ENCODE measurements at places on chromosomes 7 and 10.

- DNase-seq, result no peak
Observed at GRCh38 chr10:132476146-132477065, 61.2 kb upstream of the INPP5A start.

DNA sequence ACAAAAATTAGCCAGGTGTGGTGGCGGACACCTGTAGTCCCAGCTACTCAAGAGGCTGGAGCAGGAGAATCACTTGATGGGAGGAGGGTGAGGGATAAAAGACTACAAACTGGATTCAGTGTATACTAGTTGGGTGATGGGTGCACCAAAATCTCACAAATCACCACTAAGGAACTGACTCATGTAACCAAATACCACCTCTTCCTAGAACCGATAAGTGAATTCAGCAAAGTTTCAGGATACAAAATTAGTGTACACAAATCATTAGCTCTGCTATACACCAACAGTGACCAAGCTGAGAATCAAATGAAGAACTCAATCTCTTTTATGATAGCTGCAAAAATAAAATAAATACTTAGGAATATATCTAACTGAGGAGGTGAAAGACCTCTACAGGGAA, 23.0 kb upstream of the DMBT1 start:
- no peak for DNase-seq

DNA sequence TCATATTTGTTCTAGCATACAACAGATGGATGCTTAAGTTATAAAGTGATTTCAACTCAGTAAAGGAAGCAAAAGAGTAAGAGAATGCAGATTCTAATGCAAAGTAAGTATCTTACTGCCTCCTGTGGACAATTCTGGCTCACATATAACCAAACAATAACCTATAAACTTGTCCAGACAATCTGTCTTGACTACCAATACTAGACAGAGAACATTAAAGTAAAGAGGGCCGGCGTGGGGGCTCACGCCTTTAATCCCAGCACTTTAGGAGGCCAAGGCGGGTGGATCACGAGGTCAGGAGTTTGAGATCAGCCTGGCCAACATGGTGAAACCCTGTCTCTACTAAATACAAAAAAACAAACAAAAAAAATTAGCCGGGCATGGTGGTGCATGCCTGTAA, 329.3 kb downstream of the CACNA2D1 start:
- DNase-seq, result no peak

GRCh38 chr10:123726836-123727235, 60.7 kb downstream of the GPR26 start:
- DNase-seq, result no peak

DNA sequence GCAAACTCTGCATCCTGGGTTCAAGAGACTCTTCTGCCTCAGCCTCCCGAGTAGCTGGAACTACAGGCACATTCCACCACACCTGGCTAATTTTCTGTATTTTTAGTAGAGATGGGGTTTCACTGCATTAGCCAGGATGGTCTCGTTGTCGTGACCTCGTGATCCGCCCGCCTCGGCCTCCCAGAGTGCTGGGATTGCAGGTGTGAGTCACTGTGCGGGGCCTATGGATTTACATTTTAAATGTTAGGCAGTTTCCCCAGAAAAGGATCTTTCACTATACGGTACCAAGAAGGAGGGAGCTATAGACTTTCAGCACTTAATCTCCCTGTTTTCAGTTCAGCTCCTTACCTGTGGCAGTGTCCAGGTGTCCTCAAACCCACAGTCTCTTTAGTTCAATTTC, 50.8 kb downstream of the SIRT1 start:
- no peak for DNase-seq

DNA sequence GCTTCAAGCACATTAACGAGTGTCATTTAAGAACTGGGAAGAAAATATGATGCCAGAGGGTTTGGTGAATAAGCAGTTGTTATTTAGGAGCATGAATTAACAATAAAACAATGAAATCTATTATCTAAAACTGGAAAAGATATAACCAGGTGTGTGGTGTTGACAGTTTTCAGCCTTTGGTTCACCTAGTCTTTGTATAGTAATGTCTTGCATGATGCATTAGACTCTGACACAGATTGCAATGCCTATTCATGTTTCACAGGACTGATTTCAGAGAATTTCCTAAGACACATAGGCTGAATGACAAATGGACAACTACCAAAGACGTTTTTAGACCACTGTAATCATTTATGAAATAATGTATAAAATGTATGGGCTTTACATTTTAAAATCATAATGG, 135.1 kb upstream of the CAV2 start:
- DNase-seq, result no peak

DNA sequence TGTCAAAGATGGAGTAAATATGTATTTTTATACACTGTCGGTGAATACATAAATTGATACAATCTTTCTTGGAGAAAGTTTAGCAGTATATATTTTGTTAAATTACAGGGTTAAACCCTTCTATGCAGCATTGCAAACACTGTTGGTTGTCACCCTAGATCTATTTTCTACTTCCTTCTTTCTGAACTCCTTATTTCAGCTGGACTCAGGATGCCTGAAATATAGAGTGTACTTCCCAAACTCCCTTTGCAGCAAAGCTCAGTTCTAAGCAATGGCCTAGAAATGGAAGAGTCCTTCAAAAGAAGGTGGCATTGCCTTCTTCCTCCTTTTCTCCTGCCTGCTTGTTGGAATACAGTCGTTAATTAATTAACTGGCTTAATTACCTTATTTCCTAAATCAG, 20.6 kb downstream of the CUBN start:
- peak; percentile 35 for DNase-seq

- peak; percentile 16 for DNase-seq
Observed at GRCh38 chr7:142964502-142965246, 2.5 kb upstream of the KEL start.

- DNase-seq, result no peak
Observed at GRCh38 chr7:111172564-111173257, 81.8 kb downstream of the LRRN3 start.

- DNase-seq, result no peak
Observed at GRCh38 chr7:93629291-93629801, 54.8 kb upstream of the CALCR start.

GRCh38 chr7:64959072-64959747, 31.6 kb downstream of the ZNF117 start:
- no peak for DNase-seq

DNA sequence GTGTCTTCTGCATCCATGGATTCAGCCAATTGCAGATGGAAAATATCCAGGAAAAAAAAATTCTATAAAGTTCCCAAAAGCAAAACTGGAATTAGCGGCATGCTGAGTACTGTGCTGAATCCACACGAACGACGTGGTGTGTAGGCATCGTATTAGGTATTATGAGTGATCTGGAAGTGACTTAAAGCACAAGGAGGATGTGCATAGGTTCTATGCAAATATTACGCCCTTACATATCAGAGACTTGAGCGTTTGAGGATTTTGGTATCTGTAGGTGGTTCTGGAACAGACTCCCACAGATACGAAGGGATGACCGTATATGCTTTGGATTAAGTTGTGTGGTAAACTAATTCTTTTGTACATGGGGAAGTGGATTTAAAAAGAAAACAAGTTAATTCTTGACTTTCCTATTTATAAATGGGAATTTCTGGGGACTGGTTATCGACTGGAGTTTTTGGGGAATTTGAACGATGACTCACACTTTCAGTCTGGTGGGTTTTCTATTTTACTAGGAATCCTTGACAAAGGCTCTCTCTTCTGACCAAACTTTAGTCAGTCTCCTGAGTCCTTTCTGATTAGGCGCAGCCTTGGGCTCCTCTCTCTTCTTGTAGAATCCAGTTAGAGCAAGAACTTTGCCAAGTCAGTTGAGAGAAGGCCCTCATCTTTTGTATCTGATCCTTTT, 5.4 kb upstream of the NUB1 start:
- peak; percentile 84 for DNase-seq

DNA sequence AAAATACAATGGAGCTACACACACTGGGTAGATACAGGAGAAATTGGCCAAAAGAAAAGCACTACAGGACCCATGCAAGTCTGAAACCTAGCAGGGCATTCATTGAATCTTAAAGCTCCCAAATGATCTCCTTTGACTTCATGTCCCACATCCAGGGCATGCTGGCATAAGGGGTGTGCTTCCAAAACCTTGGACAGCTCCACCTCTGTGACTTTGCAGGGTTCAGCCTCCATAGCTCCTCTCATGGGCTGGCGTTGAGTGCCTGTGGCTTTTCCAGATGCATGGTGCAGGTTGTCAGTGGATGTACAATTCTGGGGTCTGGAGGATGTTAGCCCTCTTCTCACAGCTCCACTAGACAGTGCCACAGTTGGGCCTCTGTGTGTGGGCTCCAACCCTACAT, 626.3 kb upstream of the POT1 start:
- DNase-seq, result no peak

- peak; percentile 52 for DNase-seq
Observed at GRCh38 chr10:26869528-26869927, 8.8 kb upstream of the ABI1 start.

GRCh38 chr7:631964-632830, 94.3 kb upstream of the DNAAF5 start:
- DNase-seq, result no peak

DNA sequence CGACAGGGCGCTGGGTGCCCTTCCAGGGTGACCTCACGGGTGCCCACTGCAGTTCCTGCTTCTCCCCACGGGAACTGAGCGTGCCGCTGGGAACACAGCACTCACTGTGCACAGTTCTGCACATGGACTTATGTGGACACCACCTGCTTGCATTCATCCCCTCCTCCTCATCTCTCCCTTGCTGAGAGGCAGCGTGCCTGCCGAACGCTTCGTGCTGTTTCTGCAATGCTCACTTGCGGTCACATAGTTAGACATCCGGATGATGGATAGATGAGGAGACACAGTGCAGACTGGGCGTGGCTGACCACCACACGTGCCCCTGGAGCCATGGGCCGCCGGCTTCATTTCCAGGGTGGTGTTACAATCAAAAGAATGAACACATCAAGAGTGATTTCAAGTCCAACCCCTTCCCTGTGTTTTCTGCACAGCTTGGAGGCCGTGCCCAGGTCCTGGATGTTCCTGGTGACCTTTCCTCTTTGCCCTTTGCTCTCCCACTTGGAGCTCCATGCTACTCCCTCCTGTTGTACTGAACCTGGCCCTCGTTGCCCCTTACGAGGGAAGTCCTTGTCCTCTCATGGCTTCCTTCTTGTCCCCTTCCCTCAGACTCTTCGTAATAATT, 119.4 kb downstream of the VIPR2 start:
- DNase-seq, result no peak

DNA sequence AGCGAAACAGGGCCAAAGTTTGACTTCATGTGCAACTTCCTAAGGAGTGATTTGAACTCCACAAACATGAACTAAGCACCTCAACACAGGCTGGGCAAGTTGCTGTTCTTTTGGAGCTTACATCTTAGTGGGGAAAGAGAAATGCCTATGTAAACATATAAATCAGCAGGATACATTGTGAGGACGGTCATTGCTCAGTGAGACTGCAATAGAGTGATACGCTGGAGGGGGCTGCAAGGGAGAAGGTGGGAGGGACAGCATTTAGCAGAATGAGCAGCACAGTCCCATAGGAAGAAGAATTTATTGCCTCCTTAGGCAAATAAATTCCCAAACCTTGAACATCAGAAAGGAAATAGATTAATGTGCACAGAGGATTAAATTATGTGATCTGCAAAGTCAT, 90.0 kb downstream of the EGFR start:
- no peak for DNase-seq

GRCh38 chr7:149321978-149322541, 60.1 kb downstream of the ZNF783 start:
- DNase-seq, result no peak

GRCh38 chr7:135164357-135165061, 6.0 kb downstream of the CYREN start:
- DNase-seq, result no peak

- no peak for DNase-seq
Observed at GRCh38 chr7:119256446-119257131, 1016.4 kb upstream of the KCND2 start.

- peak; percentile 21 for DNase-seq
Observed at GRCh38 chr7:99255463-99255862, 17.2 kb upstream of the MYH16 start.

DNA sequence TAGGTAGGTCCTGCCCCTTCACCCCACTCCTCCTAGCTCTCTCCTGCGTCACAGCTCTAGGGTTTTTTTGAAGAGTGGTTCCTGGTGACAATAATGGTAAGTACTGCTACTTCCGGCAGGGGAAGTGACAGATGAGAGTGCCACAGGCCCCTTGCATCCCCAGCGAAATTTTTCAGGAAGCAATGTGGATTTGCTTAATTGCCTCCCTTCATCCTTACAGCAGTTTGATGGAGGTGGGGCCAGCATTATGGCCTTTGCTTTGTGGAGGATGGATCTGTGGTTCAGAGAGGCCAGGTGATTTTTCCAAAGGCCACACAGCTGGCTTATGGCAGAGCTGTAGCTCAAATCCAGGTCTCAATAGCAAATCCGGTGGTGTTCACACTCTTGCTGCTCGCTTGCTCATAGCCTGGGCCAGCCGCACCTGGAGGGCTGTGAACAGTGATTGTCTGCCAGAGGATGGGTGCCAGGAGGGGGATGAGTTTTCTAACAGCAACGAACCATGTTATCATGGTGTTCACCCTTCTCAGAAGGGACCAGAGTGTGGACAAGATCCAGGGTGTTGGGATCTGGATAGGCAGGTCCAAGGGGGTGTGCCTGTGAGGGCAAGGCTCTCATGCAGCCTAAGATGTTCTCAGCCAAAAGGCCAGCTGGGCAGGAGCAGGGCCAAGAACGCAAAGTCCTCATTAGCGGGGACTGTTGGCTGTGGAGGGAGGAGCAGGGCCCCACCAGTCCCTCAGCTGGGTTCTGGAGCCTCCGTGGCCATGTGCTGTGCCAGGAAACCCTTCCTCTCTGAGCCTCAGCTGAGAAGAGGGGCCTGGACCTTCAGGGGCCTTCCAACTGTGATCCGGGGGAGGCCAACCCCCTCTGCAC, 89.0 kb downstream of the EMX2 start:
- DNase-seq, result no peak

GRCh38 chr7:141071260-141071854, 2.5 kb upstream of the TMEM178B start:
- DNase-seq, result peak; percentile 31

DNA sequence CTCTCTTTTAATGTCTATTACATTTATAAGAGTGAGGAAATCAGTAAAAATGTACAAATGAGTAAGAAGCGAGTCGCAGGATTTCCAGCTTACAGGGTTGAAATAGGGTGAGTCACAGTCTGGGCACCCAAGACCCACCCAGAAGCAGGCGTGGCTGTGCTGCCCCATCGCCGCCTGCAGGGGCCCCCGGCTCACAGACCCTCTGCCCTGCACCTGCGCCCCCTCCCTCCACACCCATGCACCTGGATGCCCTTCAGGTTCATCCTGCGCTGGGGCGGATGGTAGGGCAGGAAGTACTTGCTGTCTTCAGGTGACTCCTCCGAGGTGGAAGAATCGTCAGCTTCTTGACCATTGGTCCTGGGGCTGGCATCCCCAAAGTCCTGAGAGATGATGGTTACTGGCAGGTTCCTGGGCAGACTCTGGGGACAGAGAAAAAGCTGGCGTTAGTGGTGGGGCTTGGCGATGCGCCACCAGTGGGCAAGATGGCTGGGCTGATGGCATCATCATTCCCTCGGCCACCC, 90.2 kb upstream of the GNA12 start:
- DNase-seq, result peak; percentile 69

DNA sequence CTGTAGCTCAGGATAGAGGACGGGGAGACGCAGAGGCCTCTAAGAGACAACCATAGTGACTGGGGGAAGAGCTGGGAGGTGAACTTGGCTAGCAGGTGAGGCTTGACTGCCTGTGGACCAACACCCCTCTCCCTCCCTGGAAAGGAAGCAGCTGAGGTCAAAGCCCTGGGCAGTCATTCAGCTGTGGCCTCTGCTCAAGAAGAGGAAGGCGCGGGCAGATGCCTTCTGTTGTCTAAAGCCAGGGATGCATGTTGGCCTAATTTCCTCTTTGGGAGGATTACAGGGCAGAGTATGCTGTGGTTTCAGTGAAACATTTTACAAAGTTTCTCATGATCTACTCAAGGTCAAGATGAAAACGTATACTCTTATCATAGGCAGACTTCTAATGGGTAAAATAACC, 327.1 kb downstream of the PRPF18 start:
- peak; percentile 67 for DNase-seq

All from suppressor macrophage treated with lipopolysaccharide for 1 hour (primary cell).